ENCODE measurements at places on chromosomes 7 and 10.

- DNase-seq, result no peak
Measured at GRCh38 chr10:117221156-117221711, 19.7 kb upstream of the SLC18A2 start.

DNA sequence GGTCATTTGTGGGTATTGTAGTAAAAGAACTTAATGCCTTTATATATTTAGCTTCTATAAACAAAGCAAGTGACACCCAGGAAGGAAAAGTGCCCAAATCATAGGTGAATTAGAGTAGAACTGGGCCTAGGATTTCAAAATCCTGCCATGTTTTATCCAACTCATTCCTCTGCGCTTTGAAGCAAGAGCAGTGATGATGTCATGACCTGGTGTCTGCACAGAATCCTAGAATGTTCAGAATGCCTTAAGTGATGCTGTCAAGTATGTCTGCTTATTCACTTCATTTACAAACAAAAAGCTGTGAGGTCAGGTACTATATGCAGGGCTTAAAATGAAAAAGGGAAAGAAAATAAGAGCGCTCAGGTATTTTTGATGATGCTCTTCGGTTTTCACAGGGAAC, 737.2 kb upstream of the ANKRD30A start:
- no peak for DNase-seq

DNA sequence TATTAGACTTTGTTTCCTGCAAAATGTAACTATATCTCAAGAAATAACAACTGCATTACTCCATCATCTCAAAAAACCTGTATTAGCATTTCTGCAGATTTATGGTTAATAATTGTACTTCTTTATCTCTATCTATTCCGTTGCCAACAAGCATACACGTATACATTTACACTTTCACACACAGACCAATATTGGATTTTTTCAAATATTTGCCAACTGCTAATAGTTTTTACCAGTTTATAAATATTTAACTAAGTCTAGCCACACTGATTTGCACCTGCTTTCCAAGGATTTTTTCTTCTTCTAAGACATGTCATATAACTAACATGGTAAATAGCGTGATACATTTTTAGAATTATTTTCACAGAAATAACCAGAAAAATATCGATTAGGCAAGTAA, 12.2 kb downstream of the LRRN3 start:
- no peak for DNase-seq

DNA sequence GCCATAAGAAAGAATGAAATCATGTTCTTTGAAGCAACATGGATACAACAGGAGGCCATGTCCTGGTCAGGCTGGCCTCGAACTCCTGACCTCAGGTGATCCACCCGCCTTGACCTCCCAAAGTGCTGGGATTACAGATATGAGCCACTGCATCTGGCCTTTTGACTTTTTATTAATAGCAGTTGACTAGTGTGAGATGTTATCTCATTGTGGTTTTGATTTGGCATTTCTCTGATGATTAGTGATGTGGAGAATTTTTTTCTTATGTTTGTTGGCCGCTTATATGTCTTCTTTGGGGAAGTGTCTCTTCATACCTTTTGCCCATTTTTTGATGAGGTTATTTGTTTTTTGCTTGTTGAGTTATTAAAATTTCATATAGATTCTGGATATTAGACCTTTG, 400.9 kb downstream of the SUGCT start:
- no peak for DNase-seq

- DNase-seq, result peak; percentile 80
Measured at GRCh38 chr10:73781879-73782748, at the start of gene CHCHD1. Gene CHCHD1 (plus strand): TSS chr10:73782048. CDS start chr10:73782076, 28 bp downstream.
